NCI-H187 (cell line): ENCODE measurements at places on chromosomes 7 and 10.
A peak's percentile ranks its signal among the peaks of the same experiment; 100 is the strongest.

DNA sequence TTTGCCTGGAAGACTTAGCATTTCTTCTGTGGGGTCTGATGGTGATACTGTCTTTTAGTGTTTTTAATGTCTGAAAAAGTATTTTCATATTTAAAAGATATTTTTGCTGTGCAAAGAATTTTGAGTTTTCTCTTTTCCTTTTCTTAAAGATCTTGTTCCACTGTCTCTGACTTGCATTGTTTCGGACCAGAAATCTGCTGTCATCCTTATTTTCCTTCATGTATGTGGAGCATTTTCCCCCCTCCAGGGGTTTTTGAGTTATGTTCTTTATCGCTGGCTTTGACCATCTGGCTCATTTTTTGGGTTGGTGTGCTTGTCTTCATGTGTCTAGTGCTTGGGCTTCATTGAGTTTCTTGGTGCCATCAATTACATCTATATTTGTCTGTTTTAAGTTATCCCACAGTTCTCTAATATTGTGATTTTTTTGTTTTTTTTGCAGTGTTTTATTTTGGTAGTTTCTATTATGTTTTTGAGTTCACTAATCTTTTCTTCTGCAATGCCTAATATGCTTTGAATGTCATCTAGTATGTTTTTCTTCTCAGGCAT, 119.9 kb downstream of the MGMT start:
- DNase-seq = no peak

DNA sequence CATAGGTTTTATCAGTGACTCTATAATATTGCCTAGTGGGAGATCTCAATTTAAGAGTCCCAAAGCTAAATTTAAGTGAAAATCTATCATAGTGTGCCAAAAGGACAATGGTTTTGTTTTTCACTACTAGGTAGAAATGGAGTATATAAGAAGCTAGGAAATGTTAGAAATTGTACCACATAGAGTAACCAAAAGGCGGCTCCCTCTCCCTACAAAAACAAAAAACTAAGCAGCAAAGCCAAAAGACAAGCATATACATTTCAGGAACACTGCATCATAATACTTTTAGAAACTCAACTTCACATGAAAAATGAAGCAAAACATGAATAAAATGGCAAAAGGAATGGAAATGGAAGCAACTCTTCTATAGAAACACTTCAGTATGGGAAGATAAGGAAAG, 271.6 kb downstream of the CACNA2D1 start:
- no peak for DNase-seq

DNA sequence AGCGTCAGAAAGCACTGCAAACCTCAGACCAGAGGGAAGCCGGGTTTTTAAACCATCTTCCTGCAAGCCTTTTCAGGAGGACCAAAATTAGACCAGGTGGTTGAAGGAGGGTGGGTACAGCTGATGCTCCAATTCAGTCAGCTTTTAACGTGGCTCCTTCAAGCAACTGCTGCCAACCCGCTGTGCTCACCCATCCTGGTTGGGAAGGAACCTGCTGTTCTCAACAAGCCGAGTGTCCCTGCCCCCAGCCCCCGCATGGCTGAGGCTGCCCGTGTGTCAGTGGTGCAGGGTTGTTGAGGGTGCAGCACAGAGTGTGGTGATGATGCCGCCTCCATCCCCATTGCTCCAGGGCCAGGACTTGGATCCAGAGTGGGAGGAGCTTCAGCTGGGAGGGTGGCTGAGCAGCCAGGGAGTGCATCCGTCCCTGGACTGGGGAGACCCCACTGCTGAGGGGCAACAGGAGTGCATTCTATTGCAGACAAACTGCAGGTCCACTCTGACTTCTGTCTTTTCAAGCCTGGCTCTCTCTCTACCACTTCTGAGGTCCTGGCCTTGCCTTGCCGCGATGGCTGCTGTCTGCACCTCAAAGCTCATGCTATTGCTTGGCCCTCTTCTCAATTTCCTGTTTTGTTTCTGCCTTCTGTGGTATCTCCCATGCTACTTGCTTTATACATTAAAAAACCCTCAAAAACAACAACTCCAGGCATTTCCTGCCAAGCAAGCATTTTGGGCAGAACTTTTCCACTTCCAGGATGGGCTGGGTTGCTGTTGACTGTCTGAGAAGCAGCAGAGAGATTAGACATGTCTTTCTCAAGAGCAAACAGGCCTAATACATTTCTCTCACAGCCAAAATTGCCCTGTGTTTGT, 134.7 kb downstream of the DNAJB6 start:
- no peak for DNase-seq

GRCh38 chr7:15603124-15603523, 41.3 kb upstream of the AGMO start:
- DNase-seq = no peak

GRCh38 chr10:988667-989545, 672 bp downstream of the GTPBP4 start:
- DNase-seq = no peak

- DNase-seq = no peak
These were observed 180.8 kb upstream of the CACNA2D1 start for GRCh38 chr7:82624337-82624736.

DNA sequence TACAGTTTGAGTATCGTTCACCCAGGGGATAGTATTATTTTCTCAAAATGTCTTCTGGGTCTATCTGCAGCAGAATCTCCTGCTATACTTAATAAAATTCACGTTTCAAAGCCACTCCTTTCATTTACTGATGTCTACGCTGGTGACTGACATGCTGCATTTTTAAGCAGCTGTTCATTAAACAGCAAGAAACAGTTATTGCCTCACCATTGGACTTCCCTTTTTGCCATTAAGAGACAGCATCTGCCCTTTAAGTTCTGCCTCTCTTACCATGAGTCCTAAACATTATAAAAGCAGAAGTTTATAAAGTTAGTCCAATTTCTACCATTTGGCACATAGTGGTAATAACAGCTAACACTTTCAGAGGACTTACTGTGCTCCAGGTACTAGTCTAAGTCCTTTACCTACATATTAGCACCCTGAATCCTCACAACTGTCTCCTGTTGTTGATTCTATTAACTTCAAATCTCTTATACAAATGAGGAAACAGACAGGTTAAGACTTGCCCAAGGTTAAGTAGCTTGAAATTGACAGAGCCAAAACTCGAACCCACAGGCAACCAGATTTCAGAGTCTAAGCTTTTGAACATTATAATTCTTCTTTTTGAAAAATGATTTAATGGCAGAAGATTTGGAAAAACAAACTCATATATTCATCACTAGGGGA, 169.5 kb downstream of the SNX13 start:
- no peak for DNase-seq

- no peak for DNase-seq
These were observed 53.7 kb upstream of the TMEM248 start for GRCh38 chr7:66867198-66867790.

- DNase-seq = peak; percentile 73
These were observed 827.6 kb upstream of the AUTS2 start for GRCh38 chr7:68770649-68771048.

DNA sequence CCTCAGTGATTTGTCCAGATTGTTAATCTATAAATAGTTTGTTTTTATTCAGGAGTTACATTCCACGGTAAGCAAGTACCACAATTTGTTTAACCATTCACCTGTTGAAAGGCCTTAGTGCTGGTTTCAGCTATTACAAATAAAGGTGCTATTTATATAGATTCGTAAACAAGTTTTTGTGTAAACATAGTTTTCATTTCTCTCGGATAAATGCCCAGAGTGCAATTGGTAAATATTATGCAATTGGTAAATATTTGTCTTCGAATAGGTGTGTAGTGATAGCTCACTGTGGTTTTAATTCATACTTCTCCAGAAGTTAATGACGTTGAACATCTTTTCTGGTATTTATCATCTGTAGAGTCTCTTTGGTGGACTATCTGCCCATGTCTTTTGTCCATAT, 76.4 kb upstream of the RSU1 start:
- DNase-seq = no peak

DNA sequence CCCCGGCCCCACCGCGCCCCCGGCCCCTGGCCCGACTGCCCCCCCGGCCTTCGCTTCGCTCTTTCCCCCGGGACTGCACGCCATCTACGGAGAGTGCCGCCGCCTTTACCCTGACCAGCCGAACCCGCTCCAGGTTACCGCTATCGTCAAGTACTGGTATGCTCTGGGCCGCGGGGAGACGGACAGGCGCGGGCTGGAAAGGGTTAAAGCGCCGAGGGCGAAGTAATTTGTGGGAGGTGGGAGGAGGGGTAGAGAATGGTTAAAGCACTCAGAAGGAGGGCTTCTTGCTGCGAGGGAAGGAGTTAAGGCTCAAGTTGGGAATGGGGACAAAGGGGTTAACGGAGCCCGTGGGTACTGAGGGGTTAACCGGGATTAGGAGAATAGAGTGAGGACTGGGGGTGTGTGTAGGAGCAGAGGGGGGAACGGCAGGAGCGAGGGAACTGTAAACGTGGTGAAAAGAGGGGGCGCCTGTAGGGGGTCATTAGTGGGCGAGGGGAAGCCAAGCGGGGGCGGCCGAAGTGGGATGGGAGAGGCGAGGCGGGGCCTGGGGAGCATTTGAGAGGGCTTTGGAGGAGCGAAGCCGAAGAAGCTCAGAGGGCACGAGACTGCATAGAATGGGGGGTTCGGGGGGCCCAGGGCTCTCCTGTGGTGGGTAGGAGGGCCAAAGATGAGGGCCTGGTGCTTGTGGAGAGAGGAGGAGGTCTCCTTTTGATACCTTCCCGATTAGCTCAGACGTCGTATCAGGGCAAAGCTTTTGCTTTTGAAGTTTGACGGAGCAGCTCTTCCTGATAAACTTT, 605 bp downstream of the SUFU start:
- DNase-seq = no peak

GRCh38 chr7:77538281-77539212, 1.5 kb downstream of the PTPN12 start:
- DNase-seq = peak; percentile 21

DNA sequence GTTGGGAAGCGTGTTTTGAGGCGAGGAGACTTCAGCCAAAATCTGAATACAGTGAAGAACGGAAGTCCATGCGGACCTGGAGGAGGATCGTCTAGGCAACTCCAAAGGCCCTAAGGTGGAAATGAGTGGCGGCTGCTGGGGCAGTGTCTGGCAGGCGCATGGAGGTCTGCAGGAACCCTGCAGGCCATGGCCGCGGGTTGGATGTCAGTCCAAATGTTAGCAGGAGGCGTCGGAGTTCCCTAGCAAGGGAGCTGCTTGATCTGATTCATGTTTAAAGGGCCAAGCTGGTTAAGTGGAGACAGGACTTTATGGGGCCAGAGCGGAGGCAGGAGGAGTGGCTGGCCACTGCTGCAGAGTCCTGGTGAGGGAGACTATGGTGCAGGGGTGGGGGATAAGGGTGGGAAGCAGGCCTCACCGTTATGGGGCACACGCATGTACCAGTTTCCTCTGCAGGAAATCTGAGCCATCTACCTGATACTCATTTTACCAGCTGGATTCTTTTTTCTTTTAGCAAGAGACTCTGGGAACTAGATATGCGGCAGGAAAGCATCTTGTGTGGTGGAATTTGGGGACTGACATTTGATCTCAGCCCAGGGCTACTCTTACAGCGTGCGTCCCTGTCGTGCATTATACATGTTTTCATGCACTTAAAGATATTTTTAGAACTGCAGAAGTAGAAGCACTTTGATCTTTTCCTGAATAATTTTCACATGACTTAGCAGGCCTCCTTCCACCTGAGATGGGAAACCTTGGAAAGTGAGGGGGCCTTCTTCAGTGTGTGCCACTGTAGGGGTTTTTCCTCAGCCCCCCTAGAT, 6.6 kb upstream of the REPIN1 start:
- DNase-seq = no peak

- DNase-seq = no peak
These were observed at the start of gene NRAP for GRCh38 chr10:113663908-113664307. Gene NRAP, minus strand, starts transcription at chr10:113664041. Its CDS starts 159 bp downstream, at chr10:113663882.
